AG09309 (cell line): ENCODE measurements at places on chromosomes 11 and 22.

DNA sequence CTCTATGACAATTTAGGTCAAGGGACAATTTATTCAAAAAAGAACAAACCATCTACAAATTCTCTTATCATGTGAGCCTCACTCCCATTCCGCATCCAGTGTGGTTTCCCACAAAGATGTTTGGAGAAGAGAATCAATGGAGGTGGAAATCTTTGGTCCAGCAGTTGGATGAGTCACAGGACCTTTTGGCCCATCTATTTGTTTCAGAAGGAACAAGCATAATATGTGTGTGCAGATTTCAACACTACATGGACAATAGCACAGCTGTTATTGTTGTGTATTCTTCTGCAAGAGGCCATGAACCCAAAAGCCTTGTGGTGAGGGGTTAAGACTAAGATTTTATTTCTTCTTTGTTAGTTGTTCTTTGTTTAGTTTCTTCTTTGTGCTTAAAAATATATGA, 61.6 kb downstream of the OR10A6 start:
- DNase-seq: no peak

DNA sequence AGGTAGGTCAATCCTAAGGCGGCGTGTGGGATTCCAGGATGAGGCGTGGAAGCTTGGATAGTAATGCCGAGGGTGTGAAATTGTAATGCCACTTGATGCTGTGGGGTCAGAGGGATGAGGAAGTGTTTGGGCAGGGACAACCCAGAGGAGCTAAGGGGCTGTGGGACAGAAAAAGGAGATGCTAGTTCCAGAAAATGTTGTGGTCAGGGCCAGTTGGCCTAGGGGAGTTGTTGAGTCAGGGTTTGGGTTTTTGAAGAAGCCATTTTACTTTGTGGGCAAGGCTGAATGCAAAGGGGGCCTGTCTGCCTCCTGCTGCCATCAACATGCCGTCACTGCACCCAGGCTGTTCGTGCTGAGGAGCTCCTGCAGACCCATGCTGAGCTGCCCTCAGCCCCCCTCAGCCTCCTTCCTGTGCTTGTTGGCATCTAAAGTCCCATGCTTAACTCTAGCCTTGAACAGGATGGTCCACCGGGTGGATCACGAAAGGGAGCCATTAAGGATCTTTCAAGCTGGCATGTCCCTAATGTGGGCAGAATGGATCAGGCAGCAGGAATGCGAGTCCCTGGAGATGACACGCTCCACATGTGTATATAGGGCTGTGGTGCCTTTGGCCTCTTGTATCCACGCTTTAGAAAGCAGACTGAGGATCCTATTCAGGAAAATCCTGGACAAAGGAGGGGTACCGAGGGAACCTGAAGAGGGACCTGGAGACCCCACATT, 2.1 kb downstream of the C11orf16 start:
- DNase-seq: no peak

DNA sequence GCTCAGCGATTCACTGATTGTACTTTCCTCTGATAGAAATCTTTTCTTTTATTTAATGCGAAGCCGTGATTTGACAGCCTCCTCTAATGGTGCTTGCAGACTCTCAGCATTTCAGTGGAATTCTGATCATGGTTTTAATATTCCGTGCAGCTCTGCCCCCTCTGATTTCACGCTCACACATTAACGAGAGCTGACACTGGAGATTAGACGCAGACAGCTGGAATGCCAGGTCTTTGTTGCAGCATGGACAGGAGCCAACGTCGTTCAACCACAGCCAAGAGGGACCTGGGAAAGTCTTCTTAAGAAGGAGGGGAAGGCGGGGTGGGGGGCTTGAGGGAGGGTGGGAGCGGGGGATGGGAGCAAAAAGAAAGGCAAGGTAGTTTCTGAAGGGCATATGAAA, 186.4 kb downstream of the BLID start:
- no peak for DNase-seq

- no peak for DNase-seq
Observed at GRCh38 chr11:85685125-85685819, 723 bp downstream of the CCDC89 start.

DNA sequence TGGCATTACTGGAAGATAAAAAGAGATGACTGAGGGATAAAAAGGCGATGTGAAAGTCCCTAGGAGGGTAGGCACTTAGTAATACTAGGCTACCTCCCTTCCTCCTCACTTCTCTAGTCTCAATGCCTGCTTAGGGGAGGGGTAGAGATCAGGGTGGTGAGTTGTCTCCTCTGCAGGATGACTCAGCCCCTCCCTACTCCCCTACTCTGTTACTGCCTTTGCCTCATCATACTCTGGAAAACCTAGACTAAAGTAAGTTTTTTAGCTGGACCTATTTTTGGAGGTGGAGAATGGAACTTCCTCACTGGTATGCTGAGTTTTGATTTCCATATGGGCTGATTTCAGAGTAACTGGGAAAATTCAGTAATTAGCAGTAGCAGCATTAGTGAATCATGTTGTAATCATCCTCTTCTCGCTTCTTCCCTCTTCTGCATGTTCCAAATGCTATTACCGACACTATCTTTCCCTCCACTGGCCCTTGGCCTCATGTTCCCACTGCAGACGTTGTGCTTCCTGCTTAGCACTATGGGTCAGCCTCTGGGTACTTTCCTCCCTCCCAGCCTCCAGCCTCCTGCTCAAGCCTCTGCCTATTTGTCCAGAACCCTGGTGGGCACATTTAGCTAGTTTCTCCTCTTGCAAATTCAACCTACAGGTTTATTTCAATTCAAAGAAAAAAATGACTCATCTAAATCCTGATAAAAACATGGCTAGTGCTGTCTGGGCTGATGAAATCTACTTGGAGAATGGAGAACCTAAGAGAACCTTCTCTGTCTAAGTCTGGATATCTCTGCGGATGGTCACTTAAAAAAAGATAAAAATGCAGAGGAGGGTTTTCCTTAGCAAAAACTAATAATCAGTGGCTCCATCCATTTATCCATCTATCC, 281.7 kb downstream of the ST3GAL4 start:
- no peak for DNase-seq

DNA sequence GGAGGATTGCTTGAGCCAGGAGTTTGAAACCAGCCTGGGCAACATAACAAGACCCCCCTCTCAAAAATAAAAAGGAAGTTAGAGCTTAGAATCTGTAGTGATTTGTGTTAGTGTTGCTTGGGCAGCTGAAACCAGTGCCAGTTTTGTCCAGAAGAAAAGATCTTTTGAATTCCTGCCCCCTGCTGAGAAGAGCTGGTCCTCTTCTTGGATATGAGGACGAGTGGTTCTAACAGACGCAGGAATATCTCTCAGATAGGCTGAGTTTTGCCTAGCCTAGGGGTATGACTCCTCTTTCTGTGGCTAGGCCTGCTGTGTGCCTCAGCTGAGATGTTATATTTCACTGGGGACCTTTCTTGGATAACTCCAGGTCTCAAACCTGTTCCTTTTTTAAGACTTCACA, 102.8 kb downstream of the STIM1 start:
- no peak for DNase-seq

DNA sequence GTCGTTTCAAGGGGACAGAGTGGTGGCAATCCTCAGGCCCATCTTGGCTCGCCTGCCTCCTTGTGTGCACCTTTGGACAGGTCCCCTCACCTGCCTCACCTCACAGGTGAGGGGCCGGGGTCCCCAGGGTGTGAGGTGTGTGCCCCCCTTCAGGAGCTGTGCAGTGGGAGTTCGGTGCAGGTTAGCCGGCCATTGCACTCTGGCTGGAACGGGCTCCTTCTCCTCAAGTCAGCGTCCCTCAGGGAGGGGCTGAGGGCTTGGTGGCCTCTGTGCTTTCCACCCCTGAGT, 269.1 kb downstream of the TBC1D22A start:
- no peak for DNase-seq

DNA sequence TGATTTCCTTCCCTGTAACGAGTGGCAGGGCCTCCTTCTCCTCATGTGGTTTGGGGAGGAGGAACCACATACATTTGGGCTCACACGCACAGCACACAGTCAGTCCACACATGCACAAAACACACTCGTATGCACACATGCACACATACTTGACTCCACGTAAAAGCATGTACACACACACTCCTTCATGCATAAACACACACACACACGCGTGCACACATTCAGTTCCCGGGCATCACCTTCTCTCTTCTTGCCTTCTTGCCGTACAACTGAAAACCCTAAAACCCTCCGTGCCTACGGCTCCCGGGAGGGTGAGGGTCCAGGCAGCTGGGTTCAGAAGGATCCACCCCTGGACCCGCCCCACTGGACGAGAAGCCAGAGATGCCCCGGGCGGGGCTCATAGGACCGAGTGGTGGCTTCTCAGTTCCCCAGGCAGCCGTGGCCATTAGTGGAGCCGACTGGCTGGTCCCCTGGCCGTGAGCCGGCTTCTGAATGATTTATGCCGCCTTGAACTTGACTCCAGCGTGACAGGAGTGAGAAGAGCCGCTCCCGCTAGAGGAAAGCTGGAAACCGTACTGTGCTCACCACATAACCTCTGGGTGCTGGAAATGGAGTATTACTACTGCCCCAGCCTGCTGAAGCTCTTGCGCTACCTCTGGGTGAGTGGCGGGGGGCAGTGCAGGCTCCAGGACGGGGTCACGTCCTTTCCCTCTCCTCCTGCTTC, 117.4 kb downstream of the KIAA1671 start:
- no peak for DNase-seq

DNA sequence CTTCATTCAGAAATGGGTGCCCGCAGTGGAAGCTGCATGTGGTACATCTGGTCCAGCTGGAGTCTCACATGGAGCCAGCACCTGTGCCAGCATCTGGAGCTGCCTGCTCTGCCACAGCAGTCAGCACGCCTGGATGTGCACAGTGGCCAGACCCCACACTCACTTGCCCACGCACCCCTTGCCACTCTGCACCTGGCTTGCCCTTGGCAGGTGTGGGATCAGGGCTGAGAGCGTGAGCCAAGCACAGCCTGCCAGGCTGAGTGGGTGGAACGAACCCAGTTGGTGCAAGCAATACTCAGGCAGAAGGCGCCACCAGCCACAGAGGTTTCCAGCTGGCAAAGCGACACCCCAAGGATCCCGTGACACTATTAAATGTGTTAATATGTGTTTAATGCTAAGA, 95.5 kb upstream of the AMOTL1 start:
- no peak for DNase-seq

DNA sequence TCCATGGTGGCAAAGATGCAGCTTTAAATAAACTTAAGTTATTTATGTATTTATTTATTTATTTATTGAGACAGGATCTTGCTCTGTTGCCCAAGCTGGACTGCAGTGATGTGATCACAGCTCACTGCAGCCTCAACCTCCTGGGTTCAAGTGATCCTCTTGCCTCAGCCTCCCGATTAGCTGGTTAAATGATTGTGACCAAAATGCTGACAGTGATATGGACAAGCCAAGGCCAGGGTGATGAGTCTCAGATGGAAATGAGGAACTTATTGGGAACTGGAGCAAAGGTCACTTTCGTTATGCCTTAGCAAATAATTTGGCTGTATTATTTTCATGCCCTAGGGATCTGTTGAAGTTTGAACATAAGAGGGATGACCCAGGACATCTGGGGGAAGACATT, 9.3 kb upstream of the LRP5 start:
- DNase-seq: no peak

- no peak for DNase-seq
Observed at GRCh38 chr11:57487021-57487778, 26.9 kb downstream of the RTN4RL2 start.

- no peak for DNase-seq
Observed at GRCh38 chr22:46290843-46291785, 5.6 kb upstream of the GTSE1 start.

GRCh38 chr22:26235792-26236487, 66.7 kb downstream of the SEZ6L start:
- DNase-seq: no peak

GRCh38 chr11:16831316-16832192, 93.1 kb downstream of the C11orf58 start:
- DNase-seq: no peak

DNA sequence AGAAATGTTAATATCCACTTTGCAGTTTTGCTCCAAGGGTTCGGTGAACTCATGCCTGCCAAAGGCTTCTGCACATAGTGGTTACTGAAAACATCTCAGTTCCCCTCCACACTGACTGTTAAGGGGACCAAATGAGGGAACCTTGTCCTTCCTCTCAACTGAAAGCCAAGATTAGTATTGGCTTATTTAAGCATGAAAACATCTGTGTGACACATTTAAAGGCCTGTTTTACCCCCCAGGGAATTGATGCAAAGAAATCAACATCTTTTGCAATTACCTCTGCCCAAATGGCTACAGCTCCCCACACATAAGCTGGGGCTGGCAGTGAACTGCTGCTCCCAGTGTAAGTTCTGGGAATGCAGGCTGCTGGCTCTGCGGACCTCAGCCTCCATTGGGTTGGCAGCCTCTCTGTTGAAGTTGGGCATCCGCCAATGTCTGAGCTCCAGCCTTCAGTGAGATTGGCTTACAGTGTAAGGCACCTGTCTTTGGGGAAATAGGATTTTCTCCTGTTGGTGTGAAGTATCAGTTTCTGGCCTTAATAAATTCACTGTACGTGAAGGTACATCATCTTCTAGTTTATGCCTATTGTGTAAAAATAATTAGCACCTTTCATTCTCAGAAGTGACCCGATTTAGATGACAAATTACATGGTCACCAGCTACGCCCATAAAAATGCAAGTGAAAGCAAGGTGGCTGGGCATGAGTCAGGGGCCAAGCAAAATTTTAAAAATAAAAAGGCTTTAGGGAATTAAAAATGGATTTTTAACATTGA, 213.4 kb upstream of the SYN3 start:
- no peak for DNase-seq

DNA sequence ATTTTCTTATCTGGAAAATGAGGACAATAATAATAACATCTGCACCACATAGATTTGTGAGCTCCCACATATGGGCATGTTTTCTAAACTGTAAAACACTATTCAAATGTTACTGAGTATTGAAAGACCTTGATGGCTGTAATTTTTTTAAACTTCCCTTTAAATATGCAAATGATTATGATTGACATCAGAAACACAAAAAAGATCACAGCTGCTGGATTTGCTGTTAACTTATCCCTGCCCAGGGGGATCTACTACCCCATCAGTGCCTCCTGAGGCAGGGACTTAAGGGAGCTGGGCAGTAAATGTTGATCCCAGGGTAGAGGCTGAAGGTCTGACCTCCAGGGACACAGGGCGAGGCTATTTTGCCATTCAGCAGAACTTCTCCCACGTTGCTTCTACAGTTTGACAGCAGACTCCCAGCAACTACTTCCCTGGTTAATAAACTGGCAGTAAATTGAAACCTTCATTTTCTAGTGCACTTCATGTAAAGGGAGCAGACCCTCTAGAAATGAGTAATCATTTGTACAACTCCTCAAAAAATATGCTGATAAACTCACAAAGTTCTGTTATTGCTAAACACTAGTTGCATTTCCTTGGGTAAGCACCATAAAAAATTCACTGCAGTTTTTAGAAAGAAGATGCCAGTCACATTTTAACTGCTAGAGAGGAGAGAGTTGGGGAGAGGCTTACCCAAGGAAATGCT, 20.3 kb downstream of the TMPRSS5 start:
- no peak for DNase-seq

GRCh38 chr22:35043252-35043933, 22.6 kb upstream of the ISX start:
- no peak for DNase-seq

DNA sequence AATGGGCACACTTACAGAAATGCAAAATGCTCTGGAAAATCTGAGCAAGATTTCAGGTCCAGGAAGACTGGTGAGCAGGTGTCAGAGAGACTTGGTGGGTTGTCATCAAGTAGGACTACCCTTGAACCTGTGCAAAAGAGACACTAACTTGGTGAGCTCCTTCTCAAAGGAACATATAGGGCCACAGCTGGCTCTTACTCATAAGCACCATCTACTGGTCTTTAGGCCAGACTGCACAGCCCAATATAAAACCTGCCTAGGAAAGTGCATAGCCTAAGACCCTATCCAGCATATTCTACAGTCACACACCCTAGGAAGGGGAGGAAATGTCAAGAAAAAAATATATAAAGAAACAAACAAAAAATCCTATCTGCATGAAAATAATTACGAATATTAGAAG, 18.2 kb upstream of the OR10W1 start:
- no peak for DNase-seq
